ENCODE measurements at places on chromosomes 5 and 9.

DNA sequence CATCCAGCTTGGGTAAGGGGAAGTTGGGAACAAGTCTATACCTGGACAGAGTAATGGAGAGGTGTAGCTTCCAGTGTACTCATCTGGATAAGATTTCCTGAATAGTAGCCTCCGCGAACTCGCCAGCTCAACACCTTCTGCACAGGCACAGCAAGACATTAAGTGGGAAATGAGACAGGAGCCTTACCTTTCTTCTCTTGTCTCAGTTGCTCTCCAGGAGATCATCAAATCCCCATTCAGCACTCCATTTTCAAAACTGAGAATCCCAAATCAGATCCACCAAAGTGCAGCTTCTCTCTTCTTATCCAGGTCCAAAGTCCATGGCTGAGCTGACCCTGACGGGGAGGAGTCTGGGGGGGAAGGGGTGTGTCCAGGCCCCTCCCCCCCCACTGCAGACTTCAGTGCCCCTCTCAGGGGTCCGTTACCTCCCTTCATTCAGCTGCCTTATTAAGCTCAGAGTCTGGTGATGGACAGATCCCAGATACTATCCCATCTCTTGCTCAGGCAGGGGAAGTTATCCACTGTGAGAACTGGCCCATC is 5.9 kb upstream of the MGAT1 start:
- no peak for DNase-seq

DNA sequence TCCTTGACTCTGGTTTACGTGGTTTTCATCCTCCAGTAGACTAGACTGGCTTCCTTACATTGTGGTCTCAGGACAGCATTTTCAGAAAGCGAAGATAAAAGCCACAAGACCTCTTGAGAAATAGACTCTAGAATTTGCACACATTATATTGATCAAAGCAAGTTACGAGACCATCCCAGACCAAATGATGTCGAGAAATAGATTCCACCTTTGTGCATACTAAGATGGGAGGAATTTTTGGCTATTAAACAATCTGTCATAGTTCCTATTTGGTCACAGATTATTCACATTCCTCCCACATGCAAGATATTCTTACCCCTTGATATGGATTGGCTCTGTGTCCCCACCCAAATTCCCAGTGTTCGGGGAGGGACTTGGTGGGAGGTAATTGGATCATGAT is 65.6 kb downstream of the TEX10 start:
- DNase-seq: no peak

GRCh38 chr5:137609127-137609526 is 110.0 kb upstream of the SPOCK1 start:
- no peak for DNase-seq

GRCh38 chr5:129745997-129746396 is 1.9 kb upstream of the MINAR2 start:
- no peak for DNase-seq

DNA sequence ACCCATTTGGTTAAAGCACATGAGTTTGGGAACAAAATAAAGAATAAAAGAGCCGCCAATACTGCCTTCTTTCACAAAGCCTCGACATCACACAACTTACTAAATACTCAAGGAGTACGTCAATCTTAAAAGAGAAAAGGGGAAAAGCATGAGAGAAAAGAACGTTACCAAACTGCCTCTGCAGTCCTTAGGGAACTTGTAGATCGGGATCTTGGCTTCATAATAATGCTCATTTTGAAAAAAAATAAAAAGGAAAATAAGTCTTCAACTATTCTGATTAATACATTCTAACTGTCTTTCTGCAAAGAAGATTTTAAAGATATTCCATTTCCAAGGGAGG is 618.4 kb downstream of the PDE4D start:
- DNase-seq: no peak

DNA sequence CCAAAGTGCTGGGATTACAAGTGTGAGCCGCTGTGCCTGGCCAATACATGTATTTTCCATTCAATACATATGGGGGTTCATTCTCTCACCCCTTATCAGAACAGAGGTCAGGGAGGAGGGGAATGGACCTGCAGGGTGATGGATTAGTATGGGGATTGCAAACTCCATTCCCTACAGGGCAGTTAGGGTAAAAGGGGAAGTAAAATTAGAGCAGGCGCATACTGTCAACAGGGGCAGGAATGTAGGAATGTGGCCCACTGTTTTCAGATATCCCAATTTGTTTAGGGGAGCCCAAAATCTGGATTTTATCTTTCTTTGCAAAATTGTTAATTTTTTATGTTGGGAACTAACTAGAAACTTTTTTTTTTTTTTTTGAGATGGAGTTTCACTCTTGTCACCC is 46.4 kb upstream of the SLC44A1 start:
- DNase-seq: no peak

DNA sequence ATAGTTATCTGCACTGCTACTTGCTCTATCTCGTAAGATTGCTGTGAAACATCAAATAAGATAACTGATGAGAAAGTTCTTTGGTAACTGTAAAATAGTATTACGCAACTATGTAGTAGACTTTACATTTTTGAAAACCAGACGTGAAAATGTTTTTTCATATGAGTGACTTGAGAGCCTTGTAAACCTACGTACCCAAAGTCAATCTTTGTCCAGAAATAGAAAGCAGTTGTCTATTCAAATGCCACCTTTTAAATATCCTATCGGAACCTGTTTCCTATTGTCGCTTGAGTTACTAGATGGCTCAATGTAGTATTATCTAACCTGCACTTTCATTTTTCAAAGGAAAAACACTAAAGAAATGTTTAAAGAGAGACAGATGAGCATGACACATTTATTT is 1.6 kb downstream of the FNIP1 start:
- DNase-seq: no peak

- DNase-seq: no peak
Measured at GRCh38 chr5:32029261-32029660, 144.9 kb downstream of the GOLPH3 start.

- no peak for DNase-seq
Measured at GRCh38 chr9:98251551-98251950, 3.9 kb downstream of the TBC1D2 start.

Measured in mucosa of gallbladder (tissue), 1 donor.